ENCODE measurements at places on chromosomes 7 and 10.

- DNase-seq = no peak
These were observed 914 bp downstream of the SDHAF3 start for GRCh38 chr7:97118306-97118917.

GRCh38 chr7:26140380-26140779 lies 11.6 kb upstream of the NFE2L3 start:
- DNase-seq = no peak

- DNase-seq = no peak
These were observed 34.8 kb downstream of the CHST12 start for GRCh38 chr7:2438186-2438585.

DNA sequence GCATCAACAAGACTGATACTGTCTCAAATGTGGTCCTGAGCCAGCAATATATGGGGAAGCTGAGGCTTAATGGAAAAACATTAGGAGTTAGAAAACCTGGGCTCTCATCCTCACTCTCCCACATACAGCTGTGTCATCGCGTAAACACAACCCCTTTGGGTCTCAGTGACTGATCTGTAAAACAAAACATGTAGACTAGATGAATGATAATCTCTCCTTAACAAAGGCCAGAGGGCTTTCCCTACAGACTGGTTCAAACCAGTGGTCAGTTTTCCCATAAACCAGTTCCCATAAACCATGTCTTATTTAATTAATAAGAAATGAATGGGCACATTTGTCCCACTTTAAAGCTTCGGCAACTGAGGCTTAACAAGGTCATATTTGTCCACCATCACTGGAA lies 48.1 kb downstream of the OSBPL3 start:
- no peak for DNase-seq

- no peak for DNase-seq
These were observed 203.9 kb upstream of the CHRM2 start for GRCh38 chr7:136664537-136664936.

- DNase-seq = no peak
These were observed 34.2 kb downstream of the C7orf33 start for GRCh38 chr7:148624735-148625134.

DNA sequence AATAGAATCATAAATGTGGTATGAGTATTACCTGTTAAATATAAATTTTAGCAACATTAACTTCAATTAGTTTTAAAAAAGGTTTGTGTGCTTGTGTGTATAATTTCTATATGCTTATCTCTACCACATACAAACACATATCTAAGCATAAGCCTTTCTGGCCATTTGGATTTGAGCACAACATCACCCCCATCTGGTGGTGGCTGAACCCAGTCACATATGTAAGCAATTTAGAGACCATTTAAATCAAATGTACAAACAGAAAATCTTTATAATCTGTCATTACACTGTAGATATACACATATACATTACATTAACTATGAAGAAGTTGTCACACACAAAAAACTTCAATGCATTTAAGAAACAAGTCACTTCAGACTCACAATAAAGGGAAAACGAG lies 31.7 kb downstream of the GPR22 start:
- DNase-seq = peak; percentile 24

DNA sequence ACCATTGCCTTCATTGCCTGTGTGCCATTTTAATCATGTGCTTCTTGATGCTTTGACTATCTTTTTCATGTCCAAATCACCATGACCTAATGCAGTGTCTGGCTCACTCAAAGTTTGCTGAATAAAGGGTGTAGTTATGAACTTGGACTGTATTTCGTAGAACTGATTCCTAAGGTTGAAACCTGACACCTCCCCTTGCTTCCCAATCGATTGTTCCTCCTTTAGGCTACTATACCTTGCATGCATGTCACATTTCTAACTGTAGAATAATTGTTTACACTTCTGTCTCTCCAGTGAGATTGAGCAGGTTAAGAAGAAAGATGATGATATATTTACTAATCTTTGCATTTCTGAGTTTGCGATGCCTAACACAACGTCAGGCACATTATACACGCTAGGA lies 41.0 kb upstream of the CDK1 start:
- no peak for DNase-seq

DNA sequence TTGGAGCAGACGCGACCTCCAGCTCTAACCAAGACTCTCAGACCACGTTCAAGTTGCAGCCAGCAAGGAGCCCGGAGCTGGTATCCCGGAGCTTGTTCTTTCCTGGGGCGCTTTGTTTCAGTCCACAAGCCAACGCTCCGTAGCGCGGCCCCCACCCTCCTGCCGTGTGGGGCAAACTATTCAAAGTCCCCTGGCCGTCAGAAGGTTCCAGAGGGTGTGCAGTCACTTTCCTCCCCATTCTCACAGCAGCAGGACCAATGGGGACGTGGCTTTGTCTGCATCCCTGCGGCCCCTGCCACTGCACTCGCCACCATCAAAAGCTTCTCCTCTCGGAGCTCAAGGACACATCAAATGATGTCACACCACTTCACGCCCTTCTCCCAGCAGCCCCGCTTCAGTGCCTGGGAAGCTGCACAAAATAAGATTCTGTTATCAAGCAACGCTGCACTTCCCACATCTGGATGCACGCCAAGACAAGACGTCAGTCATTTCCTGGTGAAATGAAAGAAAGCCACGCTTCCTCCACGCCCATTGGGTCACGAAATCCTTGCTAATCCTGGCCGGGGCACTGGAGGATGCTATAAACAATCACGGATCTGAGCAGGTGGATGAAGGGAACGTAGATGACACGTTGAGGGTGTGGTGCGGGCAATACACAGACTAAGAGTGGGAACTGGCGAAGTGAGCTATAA lies 348.2 kb downstream of the PTPRN2 start:
- DNase-seq = no peak

GRCh38 chr7:140489026-140489359 lies 9.7 kb upstream of the MKRN1 start:
- no peak for DNase-seq

DNA sequence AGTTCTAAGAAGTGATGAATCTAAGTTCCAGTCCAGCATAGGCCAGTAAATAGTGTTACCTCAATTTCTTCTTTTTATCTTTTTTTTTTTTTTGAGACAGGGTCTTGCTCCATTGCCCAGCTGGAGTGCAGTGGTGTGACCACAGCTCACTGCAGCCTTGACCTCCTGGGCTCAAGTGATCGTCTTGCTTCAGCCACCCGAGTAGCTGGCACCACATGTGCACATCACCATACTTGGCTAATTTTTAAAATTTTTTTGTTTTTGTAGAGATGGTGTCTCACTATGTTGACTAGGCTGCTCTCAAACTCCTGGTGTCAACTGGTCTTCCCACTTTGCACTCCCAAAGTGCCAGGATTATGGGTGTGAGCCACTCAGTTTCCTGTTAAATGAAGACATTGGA lies 126.6 kb upstream of the LYZL2 start:
- DNase-seq = no peak

DNA sequence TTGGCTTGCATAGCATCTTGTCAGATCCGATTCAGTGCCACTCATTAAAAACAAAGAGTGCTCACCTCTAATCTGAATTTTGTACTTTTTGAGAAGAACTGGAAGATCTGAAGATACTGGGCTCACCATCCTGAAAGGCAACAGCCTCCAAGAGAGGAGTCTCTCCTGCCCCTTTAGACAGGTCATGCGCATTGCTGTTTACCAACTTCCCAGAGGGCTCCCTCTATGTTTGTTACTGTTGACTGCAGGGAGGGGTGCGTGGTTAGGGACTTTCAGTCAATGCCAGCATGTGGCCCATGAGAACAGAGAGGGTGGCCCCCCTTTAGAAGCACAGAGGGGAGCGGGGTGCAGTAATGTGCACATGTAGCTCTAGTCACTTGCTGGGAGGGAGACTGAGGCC lies 33.2 kb upstream of the CABCOCO1 start:
- DNase-seq = no peak

DNA sequence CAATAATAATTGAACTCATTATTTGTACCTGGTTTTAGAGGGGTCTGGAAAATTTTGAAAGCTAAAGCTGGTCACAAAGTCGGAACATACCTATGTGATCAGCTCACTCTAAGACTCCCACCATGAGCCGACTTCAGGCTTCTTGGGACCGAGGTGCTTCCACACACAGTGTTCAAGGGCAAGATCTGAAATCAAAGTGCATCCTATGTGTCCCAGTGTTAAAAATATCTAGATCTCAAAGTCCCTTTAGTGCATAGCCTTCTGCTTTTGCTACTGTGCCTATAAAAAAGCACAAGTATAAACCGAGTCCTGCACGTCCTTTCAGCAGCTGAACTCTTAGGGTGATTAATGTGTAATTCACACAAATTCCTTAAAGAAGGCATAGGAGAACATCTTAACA lies 43.5 kb upstream of the FXYD4 start:
- DNase-seq = no peak

GRCh38 chr10:101297901-101298486 lies 56.0 kb upstream of the BTRC start:
- DNase-seq = peak; percentile 75

GRCh38 chr7:66326501-66327215 lies 121.5 kb downstream of the TPST1 start:
- no peak for DNase-seq

DNA sequence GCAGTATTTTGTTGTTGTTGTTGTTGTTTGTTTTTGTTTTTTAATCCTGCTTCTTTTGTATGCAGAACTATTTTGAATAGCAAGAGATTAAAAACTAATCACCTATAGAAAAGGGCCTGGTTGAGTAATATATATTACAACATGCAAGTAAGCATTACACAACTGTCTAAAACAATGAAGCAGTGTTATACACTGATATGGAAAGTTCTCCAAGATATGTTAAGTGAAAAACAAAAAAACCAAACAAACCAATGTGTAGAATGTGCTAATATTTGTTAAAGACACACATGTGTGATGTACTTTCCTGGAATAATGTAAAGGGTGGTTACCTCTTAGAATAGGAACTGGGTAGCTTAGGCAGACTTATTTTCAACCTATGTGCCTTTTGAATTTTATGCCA lies 117.4 kb downstream of the ZNF365 start:
- no peak for DNase-seq

- no peak for DNase-seq
These were observed 28.5 kb upstream of the LOXL4 start for GRCh38 chr10:98296524-98296923.

DNA sequence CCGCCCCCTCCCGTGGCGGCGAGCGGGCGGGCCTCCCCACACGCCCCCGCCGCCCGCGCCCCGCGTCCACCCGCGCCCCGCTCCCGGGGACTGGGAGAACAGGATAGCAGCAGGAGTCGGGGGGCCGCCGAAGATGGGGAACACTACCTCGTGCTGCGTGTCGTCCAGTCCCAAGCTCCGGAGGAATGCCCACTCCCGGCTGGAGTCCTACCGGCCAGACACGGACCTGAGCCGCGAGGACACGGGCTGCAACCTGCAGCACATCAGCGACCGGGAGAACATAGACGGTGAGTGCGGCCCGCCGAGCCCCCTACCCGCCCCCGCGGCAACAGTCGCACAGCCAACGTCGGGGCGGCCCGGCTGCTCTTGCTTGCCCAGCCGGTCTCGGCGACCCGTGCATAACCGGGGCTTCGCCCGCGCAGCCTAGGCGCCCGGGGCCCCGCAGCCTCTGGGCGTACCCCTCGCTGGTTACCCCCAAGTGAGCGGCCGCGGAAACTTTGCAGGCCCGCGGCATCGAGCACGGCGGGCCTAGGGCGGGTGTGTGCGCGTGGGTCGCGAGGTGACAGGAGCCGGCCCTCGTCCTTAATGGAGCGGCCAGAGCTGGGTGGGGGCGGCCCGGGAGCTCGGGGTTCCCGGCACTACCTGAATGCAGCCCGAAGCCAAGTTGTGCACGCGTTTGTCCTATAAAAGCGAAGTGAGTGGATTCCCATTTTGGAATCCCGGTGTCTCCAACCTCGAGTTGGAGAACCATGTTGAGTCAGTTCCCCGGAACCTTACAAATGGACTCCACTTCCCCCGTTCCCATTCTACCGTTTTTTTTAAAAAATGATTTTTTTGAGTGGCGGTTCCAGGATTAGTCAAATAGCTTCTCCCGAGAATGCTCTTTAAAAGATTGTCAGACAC lies 863 bp downstream of the CCNY start:
- DNase-seq = no peak

DNA sequence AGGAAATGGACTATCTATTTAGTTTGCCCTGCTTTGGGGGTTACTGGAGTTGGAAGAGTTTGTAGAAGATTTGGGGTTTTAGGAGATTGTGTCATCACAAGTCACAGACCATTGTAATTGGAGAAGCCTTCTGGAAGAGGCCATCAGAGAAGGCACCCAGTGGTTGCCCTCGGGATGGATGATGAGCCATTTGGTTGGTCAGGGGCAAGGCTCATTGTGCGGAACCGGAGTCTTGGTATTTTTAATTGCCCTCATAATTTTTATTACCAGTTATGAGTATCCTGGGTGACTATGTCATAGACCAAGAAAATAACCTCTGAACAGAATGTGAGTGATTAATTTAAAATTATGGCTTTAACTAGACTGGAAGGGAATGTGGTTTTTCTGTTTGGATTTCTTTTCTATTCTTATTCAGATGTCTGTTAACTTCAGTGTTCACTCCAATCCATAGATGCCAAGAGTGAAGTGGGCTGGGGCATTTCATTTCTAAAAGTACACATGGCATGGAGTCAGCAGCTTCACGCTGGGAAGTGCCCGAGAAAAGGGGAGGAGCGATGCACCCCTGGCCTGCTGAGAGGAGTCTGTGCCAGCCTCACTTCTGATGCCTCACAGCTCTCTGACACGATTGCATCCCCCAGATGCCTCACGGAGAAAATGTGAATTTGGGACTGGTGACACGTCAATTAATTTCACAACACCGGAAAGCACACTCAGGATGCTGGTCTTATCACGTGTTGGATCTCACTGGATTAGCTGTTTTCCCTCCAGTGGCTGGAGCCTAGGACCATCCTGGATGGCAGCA lies 225.6 kb upstream of the IGFBP3 start:
- DNase-seq = no peak

GRCh38 chr7:158473221-158473620 lies 114.4 kb downstream of the PTPRN2 start:
- DNase-seq = no peak

DNA sequence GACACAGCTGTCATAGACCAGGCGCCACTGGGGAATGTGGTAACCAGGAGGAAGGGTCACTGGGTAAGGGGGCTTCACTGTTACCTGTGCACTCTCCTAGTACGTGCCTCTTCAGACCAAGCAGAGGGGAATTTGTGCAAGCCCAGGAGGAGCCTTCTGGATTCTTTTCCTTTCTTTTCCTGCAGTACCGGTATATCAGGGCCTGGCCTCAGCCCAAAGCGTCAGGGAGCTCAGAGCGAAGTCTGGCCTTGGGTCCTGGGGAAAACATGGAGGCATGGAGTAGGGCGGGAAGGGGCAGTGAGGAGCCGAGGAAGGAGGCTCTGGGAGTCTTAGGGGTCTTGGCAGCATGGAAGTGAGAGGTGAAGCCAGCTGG lies 133.6 kb upstream of the GDF10 start:
- no peak for DNase-seq

Data from activated CD4-positive, alpha-beta T cell treated with anti-CD3 and anti-CD28 coated beads, Interleukin-2, amount 50 U/mL, for 16 hours (primary cell).